Stimulated activated CD4-positive, alpha-beta T cell treated with anti-CD3 and anti-CD28 coated beads, Interleukin-4, amount 100 ng/mL, for 4 hours (primary cell): ENCODE measurements at places on chromosomes 5 and 9.

- DNase-seq: no peak
Observed at GRCh38 chr5:78908173-78909061, 76.7 kb downstream of the ARSB start.

GRCh38 chr5:42950116-42950455 lies 90.0 kb downstream of the ANXA2R start:
- DNase-seq: no peak

DNA sequence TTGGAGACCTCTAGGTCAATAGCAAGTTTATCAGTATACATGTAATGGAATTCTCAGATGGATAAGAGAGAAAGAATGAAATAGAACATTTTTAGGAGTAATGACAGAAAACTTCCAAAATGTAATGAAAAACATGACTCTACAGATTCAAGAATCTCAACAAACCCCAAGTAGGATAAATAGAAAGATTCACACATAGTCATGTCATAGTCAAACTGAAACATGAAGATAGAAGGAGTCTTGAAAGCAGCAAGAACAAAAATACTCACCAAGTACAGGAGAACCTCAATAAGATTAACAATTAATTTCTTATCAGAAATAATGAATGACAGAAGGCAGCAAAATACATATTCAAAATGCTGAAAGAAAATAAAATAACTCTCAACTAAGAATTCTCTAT lies 164.5 kb downstream of the SPATA31D1 start:
- DNase-seq: no peak

- no peak for DNase-seq
Observed at GRCh38 chr5:100502684-100503083, 32.5 kb upstream of the FAM174A start.

DNA sequence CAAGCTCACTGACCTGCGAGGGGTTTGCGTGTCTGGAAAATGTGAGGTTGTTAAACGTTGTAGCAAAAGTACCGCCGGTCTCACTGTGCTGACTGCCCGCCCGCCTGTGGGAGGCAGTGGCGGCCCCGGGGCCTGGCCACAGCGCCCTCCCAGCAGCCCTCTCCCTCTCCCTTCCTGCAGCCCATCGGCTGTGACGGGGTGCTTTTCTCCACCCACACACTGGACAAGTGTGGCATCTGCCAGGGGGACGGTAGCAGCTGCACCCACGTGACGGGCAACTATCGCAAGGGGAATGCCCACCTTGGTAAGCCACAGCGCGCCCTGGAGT lies 6.2 kb downstream of the ADAMTSL2 start:
- DNase-seq: no peak

- DNase-seq: no peak
Observed at GRCh38 chr5:74261866-74262265, 378.7 kb downstream of the ENC1 start.

GRCh38 chr5:45288746-45289145 lies 407.4 kb downstream of the HCN1 start:
- no peak for DNase-seq
